ENCODE measurements at places on chromosomes 5 and 9.

- no peaks in the 10 kb centered on the region for H3K36me3 ChIP-seq
- peaks cover 11% of the 10 kb centered on the region for H3K4me1 ChIP-seq
- H3K27me3 ChIP-seq: no peaks in the 10 kb centered on the region
Observed at GRCh38 chr9:121262423-121262822, 5.5 kb upstream of the GSN start.

GRCh38 chr9:112084334-112084733, 90.8 kb downstream of the SUSD1 start:
- no peak for DNase-seq
- no peaks in the 10 kb centered on the region for H3K27me3 ChIP-seq
- no peak overlapping the region for H3K27ac ChIP-seq
- H3K4me1 ChIP-seq: no peaks in the 10 kb centered on the region

- DNase-seq: no peak
- H3K36me3 ChIP-seq: peaks cover 38% of the 10 kb centered on the region
- no peaks in the 10 kb centered on the region for H3K27me3 ChIP-seq
- H3K4me3 ChIP-seq: no peak overlapping the region
Observed at GRCh38 chr5:75405296-75405695, 68.3 kb downstream of the HMGCR start.

- DNase-seq: no peak
- H3K4me3 ChIP-seq: no peak overlapping the region
- no peaks in the 10 kb centered on the region for H3K36me3 ChIP-seq
- H3K4me1 ChIP-seq: no peaks in the 10 kb centered on the region
- H3K27ac ChIP-seq: no peak overlapping the region
- no peaks in the 10 kb centered on the region for H3K27me3 ChIP-seq
Observed at GRCh38 chr5:147223343-147223742, 11.5 kb upstream of the STK32A start.

DNA sequence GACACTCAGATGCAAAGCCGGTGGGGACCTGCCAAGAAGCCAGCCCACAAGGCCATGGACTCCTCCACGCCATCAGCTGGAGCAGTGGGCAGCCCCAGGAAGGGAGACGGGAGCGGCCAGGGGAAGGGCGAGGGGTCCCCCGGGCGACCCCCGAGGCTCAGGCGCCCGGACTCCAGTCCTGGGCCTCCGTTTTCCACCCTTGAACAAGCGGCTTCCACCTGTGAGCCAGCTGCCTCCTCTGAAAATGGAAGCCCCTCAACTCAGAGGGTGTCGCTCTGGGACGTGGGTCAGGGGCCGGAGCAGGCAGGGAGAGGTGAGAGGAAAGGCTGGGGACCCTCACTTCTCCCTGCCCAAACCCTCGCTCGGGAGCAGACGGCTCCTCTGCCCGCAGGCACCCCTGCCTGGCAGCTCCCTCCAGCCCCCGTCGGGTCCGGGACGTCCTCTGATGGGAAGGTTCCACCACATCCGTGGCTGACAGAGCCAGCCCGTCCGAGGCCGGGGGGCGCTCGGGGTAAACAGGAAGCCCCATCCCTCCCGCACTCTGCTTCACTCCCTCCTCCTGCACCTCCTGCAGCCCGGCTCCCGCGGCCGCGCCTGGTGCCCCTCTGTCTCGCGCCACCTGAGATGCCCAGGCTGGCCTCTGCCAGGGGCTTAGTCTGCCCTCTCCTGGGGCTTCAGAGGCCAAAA, 3.7 kb upstream of the EGFL7 start:
- peak overlapping the region; percentile 41 for H3K4me3 ChIP-seq
- peaks cover 43% of the 10 kb centered on the region for H3K27me3 ChIP-seq
- H3K36me3 ChIP-seq: no peaks in the 10 kb centered on the region

DNA sequence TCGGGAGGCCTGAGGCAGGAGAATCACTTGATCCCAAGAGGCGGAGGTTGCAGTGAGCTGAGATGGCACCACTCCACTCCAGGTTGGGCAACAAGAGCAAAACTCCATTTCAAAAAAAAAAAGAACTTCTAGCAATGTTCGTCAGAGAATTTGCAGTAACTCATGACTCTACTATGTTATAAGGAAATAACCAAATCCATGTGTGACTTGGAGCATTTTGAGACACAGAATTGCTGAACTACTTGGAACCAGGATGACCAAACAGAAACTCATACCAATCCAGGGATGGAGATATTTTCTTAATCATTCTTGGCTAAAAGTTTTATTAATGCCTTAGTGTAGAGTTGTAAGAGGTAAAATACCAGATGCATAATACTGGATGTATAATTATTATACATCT, 99.9 kb upstream of the BNC2 start:
- no peaks in the 10 kb centered on the region for H3K4me1 ChIP-seq
- no peak for DNase-seq
- no peaks in the 10 kb centered on the region for H3K36me3 ChIP-seq
- no peak overlapping the region for H3K4me3 ChIP-seq
- H3K27me3 ChIP-seq: no peaks in the 10 kb centered on the region
- H3K27ac ChIP-seq: no peak overlapping the region
